ENCODE measurements at places on chromosomes 11 and 22.

DNA sequence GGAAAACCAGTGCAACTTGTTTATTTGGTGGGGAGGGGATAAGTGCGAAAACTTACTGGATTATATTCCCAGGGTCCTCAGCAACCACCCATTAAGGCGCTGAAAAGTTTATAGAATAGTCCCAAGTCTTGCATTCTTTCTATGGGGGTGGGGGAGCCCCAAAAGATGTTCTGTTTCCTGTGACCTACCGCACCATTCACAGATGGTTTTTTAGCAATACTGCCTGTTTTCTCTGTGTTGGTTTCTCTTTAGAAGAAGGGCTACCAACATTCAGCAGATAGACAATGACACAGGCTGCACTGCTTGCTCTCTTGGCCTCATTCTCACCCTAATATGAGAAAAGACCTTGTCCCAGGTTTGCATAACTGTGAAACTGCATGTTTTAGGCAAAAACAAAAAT is 86.5 kb downstream of the FAM76B start:
- no peak for DNase-seq

GRCh38 chr11:131408025-131408640 is 37.7 kb downstream of the NTM start:
- no peak for DNase-seq

- DNase-seq: no peak
These were observed 23.9 kb downstream of the IL10RA start for GRCh38 chr11:118009864-118010737.

- DNase-seq: no peak
These were observed 123.6 kb downstream of the GALNT18 start for GRCh38 chr11:11498195-11498594.

- DNase-seq: peak; percentile 36
These were observed 94.7 kb upstream of the RASSF10 start for GRCh38 chr11:12914400-12914912.

- no peak for DNase-seq
These were observed 237.4 kb downstream of the TTC28 start for GRCh38 chr22:28442264-28442710.

- no peak for DNase-seq
These were observed 13.8 kb upstream of the TUBA8 start for GRCh38 chr22:18096823-18097222.

- DNase-seq: no peak
These were observed 1272.2 kb downstream of the LRRC4C start for GRCh38 chr11:40187295-40187694.

- DNase-seq: no peak
These were observed 21.2 kb upstream of the RPS13 start for GRCh38 chr11:17098658-17099057.

- no peak for DNase-seq
These were observed 8.8 kb downstream of the RIC8A start for GRCh38 chr11:216081-216974.

- no peak for DNase-seq
These were observed 1.9 kb upstream of the PHF21A start for GRCh38 chr11:46122945-46123715.

DNA sequence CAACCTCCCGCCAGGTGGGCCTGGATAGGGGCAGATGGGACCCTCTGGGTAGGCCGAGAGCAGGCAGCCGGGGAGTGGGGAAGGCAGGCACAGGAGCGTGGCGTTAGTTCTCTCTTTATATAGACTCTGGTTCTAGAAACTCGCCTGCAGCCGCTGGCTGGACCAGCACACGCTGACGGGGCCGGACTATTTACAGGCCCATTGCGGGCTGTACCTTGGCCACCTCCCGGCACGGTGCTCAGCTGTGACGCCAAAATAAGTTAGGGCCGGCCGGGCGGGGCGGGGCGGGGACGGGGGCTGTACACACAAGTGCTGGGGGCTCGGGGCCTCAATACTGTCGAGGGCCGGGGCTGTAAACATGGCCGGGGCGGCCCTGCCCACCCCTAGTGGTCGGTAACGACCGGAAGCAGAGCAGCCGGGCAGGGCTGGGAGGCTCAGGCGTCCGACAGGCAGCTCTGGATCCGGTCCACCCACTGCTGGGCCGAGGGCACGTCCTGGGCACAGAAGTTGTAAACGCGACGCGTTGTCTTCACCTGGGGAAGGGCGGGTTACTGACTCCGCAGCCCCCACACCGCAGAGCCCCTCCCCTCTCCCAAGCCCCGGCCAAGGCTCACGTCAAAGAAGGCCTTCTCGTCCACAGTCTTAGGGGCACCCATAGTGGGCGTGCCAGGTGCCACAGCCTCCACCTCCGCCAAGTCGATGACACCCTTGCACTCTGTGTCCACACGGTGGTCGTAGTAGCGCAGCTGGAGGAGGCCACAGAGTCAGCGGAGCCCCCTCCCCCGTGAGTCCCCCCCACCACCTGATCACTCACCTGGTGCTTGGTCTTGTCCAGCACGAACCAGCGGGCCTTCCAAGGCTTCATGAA is 27.9 kb downstream of the SBF1 start:
- no peak for DNase-seq

GRCh38 chr11:67281552-67282150 is 7.5 kb upstream of the ANKRD13D start:
- no peak for DNase-seq

DNA sequence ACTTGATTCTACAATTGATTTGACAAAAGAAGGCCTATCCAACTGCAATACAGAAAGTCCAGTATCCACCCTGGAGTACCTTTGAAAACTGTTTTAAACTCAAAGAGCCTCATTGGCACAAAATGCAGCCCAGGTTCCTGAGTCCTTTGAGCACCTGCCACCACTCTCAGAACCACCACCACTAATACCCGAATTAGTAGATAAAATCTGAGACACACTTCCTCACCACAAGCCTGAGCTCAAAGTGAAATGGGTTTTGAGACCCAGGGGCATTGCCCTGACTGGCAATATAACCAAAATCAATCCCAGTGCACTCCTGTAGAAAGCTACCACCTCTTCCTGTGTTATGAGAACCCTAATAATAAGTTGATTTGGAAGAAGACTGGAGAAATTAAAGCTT is 215.7 kb downstream of the CSNK2A3 start:
- no peak for DNase-seq

- no peak for DNase-seq
These were observed 206.5 kb upstream of the CTSC start for GRCh38 chr11:88543902-88544655.

DNA sequence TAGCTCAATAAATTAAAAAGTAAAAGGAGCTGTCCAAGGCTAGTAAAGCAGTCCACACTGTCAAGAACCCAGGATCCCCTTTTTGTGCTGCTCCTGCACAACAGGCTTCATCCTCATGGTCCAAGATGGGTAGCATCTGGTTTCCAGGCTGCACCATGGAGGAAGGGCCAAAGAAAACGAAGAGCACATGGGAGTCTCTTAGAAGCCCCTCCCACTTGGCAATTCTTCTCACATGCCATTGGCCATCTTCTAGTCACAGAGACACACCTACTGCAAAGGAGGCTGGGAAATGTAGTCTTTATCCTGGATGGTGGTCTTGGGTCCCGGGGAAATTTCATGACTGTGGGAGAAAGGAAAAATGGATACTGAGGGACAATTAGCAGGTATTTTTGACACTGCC is 37.8 kb downstream of the PRR5L start:
- DNase-seq: no peak

DNA sequence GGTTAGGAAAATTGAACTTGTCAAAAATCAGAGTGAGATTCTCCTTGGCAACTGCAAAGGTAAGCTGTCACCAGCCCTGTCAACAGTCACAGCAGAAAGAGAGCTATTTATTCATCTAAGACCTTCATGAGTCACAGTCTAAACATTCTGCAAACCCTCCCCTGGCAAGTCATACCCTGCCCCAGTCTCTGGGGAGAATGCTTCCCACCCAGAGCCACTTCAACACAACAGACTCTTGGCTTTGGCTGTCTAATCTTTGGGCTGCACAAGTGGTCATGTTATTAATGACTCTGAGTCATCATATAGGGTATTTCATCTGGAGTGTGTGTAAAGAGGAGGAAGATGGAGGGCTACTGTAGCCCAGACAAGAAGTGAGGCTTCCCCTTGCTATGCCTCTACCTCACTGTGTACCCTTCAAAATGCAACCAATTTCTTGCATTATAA is 153.4 kb downstream of the CCDC34 start:
- DNase-seq: no peak

GRCh38 chr22:19275919-19276600 is 15.5 kb downstream of the CLTCL1 start:
- DNase-seq: no peak

DNA sequence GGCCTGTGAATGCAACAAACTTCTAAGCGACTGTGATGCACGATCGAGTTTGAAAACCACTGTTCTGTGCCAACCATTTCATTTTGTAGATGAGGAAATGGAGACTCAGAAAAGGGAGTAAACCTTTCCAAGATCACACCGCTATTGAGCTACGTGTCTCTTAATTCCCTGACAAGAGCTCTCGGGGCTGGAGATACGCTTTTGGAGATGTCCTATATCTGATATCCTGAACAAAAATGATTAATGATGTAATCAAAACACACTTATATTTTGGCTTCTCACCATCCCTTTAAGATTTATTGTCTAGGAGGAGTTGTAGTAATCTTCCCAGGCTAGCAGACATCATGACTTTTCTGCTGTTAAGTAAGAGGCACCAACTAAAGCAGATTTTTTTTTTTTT is 1.7 kb upstream of the PARVA start:
- DNase-seq: no peak

GRCh38 chr11:57936050-57936418 is 87.6 kb upstream of the OR9Q1 start:
- DNase-seq: no peak

GRCh38 chr11:69199583-69200315 is 44.0 kb downstream of the SMIM38 start:
- DNase-seq: no peak

GRCh38 chr22:22362936-22363335 is 118.3 kb downstream of the VPREB1 start:
- no peak for DNase-seq

GRCh38 chr22:30667494-30668385 is at the start of gene DUSP18:
Gene DUSP18, minus strand, starts transcription at chr22:30667875. Its CDS starts 3,872 bp downstream, at chr22:30664003.
- DNase-seq: peak; percentile 79

DNA sequence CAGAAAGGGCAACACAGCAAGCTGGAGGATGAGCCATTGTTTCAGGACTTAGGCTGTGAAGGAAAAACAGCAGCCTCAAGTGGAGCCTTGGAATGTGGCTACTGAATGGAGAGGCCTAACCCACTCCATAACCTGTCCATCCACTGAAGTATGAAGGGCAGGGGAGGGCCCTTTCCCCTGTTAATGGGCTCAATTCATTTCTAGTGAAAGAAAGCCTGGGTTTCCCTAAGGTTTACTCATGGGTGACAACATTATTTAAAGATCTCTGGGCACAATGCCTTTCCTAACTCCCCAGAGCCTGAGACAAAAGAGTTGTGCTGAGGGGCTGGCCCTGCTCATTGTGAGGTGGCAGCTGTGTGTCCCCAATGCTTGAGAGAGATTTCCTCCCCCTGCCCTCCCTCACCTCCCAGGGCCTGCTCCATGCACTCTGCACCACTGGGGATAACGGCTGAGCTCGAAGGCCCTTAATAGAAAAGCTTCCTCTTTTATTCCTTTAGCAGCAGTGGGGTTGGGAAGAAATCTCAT is 83.8 kb downstream of the ME3 start:
- DNase-seq: no peak

DNA sequence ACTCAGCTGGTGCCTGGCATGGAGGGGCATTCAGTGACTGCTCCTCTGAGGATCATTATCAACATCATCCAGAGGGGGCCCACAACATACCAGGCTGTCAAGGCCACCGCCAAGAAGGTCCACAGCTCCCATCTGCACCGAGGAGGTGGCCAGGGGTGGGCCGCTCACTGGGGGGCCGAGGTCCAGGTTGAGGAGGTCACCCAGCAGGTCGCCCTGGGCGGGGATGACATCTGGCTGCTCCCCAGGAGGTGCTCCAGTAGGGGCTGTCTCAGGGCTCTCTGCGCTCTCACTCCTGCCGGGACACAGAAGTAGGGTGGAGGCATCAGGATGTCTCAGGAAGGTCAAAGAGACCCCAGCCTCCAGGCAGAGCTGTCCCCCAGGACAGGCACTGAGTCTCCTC is 25.1 kb upstream of the RASL10A start:
- no peak for DNase-seq

DNA sequence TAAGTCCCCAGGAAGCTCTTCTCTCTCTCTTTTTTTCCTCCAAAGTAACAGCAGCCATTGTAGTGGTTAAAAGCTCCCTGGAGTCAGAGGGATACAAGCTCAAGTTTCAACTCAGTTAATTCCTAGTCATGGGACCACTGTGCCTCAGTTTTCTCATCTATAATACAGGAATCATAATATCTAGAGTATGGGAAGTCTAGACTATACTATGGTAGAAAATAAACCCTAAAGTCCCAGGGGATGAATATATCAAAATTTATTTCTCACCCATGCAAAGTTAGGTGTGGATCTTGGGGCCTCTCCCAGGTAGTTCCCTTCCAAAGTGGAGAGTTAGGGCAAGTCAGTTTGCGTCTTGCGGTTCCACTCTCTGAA is 33.7 kb downstream of the C11orf58 start:
- DNase-seq: no peak

DNA sequence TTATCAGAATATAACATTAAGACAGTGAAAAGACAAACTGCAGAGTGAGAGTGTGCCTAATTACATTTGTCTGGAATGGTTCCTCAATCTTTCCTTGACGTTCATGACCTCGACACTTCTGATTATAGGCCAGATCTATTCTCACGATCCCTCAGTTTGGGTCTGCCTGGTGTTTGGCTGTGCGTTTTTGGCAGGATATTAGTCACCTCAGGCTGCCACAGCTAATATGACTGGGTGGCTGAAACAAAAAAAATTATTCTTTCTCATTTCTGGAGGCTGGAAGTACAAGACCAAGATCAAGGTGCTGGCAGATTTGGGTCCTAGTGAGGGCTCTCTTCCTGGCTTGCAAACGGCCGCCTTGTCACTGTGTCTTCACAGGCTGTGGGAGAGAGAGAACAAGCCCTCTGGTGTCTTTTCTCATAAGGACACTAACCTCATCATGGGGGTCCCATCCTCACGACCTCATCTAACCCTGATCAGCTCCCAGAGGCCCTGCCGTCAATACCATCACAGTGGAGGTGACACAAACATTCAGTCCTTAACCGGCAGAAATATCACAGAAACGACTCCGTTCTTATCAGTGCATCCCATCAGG is 23.2 kb downstream of the IFITM10 start:
- no peak for DNase-seq

DNA sequence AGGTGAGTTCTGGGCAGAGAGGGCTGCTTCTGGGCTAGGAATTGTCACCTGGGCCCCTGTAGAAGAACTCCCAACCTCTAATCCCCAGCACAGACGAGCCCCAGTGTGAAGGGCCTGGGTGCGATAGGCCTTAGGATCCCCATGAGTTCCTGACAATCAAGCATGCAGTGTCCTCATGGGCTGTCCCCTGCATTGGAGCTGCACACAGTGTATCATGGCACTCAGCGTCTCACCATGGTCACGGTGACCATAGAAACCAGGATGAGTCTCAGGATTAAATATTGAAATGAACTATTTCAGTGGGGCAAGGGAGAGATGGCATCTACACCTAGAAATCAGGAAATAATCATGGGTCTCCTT is 292 bp downstream of the SCGB2A1 start:
- no peak for DNase-seq

GRCh38 chr11:18723991-18724390 is 2.0 kb downstream of the IGSF22 start:
- DNase-seq: no peak

- no peak for DNase-seq
These were observed 10.4 kb upstream of the TCF20 start for GRCh38 chr22:42280836-42281235.
